ENCODE measurements at places on chromosomes 7 and 10.

- DNase-seq, result no peak
Observed at GRCh38 chr7:45718464-45719330, 144.5 kb downstream of the ADCY1 start.

DNA sequence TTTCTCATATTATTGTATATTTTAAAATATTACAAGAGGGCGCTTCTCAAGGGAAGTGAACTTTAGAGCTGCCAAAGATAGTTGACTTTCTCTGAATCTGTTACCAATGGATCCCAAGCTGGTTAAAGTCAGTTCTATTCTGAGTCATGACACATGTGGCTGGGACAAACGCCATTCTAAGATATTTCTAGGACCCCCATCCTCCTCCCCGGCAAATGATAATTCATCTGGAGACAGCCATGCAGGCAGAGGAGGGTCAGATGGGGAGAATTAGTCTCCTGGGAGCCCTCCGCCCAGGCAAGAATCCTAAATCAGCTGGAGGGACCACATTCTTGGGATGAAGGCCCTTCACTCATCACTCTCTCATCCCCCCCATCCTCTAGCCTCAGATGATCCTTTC, 187.7 kb downstream of the GFRA1 start:
- no peak for DNase-seq

DNA sequence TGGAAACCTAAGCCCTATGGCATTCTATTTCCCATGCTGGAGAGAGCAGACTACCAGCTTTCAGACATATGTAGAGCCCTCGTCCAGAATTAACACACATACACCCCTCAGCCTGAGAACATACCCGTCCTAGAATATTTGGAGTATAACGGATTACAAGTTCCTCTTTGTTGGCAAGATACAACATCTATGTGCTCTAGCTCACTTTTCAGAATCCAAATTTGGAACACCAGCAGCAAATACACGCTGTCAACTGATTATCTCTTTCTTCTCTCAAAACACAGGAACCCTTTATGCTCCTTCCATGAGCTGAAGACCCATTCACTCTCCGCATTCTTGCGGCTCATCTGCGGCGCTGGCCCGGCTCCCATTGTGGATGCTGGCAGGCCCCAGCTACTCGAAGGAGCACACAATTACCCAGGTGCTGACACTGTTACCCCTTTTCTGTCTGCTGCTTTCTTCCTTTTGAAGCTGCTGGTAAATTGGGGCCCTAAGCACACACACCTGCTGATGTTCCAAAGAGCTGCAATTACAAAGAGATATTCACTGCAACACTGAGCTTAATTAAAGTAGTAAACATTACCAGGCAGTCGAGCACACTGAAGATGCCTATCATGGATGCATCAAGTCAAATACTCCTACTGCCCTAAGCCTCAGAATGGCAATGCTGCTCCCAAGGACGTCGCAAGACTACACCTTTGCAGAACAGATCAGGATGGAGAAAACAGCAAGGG, 70.0 kb downstream of the VOPP1 start:
- DNase-seq, result peak; percentile 93

- DNase-seq, result no peak
Observed at GRCh38 chr10:71372882-71373495, 23.7 kb upstream of the CDH23 start.

DNA sequence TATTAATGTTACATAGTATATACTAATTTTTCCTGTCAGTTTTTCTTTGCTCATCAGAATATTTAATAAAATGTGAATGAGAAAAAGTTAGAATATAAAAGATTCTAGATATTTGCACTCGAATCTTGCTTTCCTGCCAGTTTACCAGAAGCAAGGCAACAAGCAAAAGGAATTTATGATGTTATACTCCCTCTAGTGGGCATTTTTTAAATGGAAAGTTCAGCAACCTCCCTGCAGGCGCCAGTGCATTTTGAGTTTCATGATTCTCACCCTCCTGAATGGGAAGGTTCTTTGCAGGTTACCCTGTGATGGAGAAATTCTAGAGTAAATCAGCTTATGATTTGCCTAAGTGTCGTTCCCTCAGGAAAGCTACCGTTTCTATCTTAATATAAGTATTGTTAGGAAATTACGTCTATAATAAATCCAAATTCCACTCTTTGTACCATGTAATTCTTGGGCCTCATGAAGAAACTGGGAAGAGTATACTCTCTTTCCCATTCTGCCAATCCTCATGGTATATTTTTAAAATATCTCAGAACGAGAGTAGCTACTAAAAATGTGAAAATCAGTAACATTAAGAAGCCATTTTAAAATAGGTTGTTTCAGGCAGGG, 350.0 kb downstream of the CRPPA start:
- DNase-seq, result peak; percentile 43

Measured in NCI-H1417 (cell line).